Activated T-cell treated with anti-CD3 and anti-CD28 coated beads for 48 hours (primary cell): ENCODE measurements at places on chromosomes 2 and 18.

DNA sequence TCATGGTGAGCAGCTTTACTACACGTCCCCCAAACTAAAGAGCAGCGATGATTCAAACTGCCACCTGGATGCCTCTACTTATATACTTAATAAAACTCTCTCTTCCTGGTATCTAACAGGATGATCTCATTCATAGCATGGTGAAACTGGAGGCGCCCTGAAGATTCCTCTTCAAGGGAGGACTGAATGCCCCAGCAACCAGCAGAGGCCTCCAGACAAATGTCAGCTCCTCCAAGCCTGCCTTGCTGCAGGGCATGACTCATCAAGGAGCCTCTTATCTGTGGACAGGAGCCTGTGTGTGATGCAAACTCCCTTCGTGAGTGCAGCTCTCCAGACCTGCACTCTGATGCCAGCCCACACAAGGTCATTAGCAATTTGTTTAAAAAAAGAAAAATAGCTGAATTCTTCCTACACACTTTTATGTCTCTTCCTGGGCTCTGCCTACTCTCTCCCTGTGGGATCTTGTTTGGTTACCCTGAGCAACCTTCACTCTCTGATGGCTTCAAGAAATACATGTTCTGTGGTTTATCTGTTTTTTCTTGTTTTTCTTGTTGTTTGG is 30.2 kb downstream of the LONRF2 start:
- DNase-seq, result peak; percentile 34

GRCh38 chr2:212970132-212970531 is 181.3 kb downstream of the IKZF2 start:
- DNase-seq, result no peak

DNA sequence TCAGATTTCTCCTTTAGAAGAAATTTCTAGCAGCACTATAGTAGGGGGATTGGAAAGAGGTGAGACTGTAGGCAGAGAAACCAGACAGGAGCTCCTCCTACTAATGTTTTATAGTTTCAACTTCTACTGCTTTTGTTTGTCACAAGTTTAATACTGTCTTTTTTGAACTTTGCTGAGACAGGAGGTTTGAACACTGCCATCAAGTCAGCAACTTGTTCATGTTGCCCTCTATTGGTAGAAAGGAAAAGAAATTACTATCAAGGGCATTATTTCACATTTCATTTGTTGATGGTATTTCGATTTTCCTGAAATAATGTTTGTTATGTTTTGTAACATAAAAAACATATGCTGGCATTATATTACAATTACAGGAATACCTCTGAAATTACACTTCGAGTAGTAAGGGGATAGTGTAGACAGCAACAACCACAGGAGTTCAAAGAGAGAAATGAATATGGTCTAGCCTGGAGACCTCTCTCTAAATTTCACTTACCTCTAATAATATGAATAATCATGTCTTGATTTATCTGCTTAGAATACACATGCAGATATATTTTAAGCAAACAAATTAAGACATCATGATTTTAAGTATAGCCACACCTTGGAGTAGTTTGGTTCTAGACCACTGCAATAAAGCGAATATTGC is 12.4 kb upstream of the CCDC88A start:
- no peak for DNase-seq

GRCh38 chr2:164850235-164850634 is 8.6 kb upstream of the COBLL1 start:
- no peak for DNase-seq

- no peak for DNase-seq
These were observed 123.6 kb downstream of the DNAH7 start for GRCh38 chr2:195945056-195945455.
